ENCODE measurements at places on chromosomes 1 and 21. TPM values are rescaled to one million over a fixed set of nuclear protein-coding genes. Genes with fewer than 3 reads are reported as not detected.

DNA sequence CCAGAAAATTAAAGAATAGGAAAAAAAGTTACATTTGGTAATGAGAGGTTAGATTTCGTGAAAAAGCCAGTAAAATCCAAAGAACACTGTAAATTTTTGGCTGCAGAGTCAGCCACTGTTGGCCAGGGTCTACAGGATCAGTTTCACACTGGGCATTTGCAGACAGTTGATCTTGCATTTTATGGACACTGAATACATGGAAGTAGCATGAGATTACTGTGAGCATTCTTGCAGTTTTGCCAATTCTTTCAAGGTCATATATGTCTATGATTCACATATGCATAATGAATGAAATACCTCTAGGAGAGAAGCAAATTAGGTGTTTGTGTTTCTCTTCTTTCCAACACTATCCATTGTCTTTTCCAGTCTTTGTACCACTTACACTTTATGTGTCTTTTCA lies 200.8 kb upstream of the DPYD start:
- no peak for DNase-seq

DNA sequence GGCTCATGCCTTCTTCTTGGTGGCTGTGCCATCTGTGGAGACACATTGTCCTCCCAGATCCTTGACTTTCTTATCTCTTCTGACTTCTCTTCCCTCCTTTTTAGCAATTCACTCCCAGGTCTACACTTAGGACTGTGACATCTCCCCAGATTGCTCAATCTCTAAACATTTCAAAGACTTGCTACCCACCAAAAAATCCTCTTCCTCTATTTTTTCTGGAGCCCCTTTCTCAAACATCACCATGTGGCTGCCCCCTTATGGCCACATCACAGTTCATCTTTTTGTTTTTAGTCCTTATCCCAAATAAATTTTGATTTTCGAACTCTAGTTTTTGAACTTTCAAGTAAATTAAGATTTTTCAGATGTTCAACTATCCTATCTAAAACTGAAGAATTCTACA lies 148.6 kb upstream of the HOOK1 start:
- no peak for DNase-seq

MIS18A gene
- 5.4 TPM for total RNA-seq

DNA sequence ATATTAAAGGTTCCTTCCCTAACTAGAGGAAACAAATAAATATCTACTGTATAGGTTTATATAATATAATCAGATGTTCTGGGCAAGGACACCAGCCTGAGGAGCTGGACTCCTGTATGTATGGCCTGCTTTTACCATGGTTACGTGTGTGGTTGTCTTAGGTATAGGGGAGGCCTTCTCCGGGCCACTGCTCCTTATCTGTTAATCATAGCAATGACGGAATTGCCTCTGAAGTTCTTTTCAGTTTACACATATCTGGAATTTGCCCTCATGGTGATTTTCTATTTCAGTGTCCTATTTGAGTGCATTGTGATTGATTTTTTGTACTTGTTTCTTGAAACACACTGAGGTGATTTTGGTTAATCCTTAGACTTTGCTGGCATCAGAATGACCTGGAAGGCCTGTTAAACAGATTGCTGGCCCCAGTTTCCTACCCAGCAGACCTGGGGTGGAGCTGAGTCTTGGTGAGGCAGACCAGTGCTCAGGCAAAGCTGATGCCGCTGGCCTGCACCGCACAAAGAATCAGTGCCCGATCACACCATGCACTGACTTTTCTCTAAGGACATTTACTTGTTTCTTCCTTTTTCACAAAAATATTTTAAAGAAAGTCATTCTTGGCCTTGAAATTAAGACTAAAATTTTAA lies 18.5 kb downstream of the ABCB10 start:
- no peak for DNase-seq

RAB13 gene
- total RNA-seq, result 144 TPM

PBXIP1 gene
- total RNA-seq, result 43.5 TPM

DNA sequence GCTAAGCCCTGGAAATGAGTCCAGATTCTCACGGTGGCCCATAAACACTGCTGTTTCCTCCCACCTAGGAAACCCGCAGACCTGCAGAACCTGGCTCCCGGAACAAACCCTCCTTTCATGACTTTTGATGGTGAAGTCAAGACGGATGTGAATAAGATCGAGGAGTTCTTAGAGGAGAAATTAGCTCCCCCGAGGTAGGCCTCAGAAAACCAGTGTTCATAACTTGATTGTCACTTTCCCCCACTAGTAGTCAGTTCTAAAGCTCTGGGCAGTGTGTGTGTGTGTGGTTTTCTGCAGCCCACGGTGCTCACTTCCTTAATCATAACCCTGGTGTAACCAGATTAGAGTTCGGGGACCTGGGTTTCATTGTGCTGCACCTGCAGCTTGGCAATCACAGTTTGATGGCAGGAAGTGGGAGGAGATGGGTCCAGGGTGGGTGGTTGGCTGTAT lies 39.1 kb downstream of the CLIC6 start:
- no peak for DNase-seq

CDCA8 gene
- 0.35 TPM for total RNA-seq

DNA sequence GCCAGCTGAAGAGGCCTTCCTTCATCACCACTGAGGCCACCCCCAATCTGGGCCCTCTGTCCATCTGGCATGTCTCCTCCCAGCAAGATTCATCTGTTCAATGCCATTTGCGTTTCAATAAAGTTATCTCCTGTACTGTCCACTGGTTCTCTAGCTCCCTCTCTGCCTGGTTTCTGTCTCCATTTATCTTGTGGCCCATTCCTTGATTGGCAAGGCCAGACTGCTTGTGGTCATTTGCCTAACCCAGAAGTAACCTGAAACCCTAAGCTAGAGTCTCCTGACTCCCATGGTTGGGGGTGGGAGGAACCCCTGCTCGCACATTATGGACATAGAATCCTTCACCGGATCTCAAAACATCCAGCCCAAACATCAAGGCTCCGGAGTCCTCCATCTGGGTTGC lies 2.1 kb upstream of the IPO9 start:
- no peak for DNase-seq

DNA sequence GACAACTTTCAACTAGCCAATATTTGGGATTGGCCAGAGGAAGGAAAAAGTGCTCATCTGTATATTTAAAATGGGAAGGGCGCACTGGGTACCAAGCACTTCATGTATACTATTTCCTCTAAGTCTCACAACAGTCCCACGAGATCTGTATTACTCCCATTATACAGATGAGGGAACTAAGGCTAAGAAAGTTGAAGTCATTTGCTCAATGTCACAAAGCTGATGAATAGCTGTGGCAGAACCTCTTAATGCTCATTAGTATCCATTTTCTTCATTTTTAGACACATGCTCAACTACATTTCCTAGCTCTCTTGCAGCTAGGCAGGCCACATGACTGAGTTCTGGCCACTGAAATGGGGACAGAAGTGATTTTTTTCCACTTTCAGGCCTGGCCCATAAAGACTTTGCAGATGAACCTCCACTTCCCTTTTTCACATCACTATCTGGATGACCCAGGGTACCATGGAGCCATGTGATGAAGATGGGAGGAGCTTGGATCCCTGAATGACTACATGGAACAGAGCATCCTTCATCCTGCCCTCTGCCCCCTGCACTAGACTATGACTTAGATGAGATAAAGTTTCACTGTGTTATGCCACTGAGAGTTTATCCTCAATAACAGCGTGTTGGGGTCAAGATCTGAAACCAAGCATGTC lies 31.8 kb downstream of the ATF3 start:
- no peak for DNase-seq

- no peak for DNase-seq
These were observed 777 bp downstream of the AZIN2 start for GRCh38 chr1:33081554-33082305.

DNA sequence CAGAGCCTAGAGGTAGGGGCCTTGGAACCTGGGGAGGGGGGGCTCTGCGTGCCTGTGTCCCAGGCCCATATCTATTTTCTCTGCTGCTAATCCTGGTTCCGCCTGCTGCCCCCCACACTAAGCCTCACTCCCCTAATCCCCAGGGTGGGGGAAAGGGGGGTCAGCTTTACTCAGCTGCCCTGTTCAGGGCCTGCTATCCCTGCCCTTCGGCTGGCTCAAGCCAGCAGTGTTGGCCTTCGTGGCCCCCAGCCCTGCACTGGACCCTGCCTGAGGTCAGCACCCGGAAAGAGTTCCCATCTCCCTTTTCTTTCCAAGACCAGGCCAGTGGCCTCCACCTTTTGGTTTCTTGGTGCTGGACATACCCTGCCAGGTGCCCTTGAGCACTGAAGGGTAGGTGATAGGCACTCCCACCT lies 8.4 kb downstream of the ZBTB7B start:
- no peak for DNase-seq

- no peak for DNase-seq
These were observed 19.1 kb upstream of the SLC5A9 start for GRCh38 chr1:48203287-48203900.

DNA sequence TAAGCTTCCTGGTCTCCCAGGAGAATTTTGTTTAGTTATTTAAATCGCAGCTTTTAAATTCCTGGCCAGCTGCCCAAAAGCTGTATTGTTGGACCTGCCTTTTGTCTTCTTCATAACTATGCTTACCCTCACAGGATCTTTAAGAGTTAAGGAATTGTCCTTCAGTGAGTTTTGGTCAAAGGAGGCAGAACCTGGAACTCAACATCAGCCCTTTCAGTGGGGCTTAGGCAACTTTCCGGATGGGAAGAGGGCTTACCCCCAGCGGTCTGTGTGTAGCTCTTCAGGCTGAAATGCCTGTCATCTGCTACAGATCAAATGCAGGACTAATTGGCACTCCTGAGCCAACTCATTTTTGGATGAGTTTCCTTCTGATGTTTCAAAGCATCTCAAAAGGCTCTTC lies 402.6 kb downstream of the SIPA1L2 start:
- no peak for DNase-seq
